Nephron progenitor cell (in vitro differentiated cells): ENCODE measurements at places on chromosomes 4 and X.

DNA sequence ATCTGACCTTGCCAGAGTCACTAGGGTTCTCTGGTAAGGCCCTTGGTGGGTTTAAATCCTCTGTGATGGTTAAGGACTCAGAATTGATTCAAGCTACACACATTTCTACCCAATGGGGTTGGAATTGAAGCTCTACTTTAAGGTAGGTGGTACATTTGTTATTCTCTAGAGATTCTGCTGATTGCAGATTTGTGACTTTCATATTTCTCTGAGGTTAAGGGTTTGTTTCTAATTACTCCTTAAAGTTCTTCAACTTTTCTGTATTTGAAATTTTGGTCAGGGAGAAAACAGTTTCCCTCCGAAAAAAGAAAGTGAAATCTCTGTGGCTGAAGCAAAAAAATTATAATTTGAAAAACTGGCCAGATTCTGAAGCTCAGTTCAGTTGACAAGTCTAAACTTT, 25.8 kb upstream of the USP46 start:
- no peak for DNase-seq

GRCh38 chr4:102792361-102792936, 31.7 kb upstream of the MANBA start:
- DNase-seq, result no peak

- peak; percentile 10 for DNase-seq
These were observed 596.5 kb downstream of the NLGN4X start for GRCh38 chrX:5632061-5632614.

DNA sequence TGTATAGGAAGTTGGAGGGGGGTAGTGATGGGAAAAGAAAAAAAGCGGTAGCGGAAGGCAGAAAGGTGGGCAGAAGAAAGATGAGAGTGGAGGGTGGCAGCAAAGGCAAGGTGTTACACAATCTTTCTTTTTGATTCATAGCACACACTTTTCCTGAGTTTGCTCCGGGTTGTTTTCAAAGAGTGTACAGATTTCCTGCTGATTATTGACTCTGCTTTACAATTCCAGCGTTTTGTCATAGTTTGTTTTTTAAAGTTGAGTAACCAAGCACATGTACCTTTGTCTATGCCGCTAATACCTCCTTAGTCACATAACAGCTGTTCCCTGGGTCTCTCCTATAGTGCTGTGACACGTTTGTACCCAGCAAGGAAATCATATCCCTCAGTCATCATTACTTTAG, 50.3 kb downstream of the AGA start:
- no peak for DNase-seq

DNA sequence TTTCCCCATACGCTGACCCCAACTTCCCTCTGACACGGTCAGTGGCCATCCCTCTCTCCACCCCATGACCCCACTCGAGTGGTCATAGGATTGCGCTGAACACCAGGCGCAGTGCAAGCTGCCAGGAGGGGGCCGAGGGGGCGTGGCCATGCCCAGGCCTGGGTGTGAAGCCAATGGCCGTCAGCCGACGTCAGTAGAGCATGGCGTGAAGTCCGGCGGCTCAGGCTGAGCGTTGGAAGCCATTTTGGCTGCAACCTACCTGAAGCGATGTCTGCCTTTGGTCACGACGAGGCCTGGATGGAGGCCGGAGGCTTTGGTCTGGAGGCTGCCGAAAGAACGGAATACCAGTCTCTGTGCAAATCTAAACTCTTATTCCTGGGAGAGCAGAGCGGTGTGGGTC, at the start of gene RAB41:
Gene RAB41, plus strand, starts transcription at position 222 of the 400 bp plus-strand sequence. Its CDS starts 46 bp downstream, at position 268.
- no peak for DNase-seq

DNA sequence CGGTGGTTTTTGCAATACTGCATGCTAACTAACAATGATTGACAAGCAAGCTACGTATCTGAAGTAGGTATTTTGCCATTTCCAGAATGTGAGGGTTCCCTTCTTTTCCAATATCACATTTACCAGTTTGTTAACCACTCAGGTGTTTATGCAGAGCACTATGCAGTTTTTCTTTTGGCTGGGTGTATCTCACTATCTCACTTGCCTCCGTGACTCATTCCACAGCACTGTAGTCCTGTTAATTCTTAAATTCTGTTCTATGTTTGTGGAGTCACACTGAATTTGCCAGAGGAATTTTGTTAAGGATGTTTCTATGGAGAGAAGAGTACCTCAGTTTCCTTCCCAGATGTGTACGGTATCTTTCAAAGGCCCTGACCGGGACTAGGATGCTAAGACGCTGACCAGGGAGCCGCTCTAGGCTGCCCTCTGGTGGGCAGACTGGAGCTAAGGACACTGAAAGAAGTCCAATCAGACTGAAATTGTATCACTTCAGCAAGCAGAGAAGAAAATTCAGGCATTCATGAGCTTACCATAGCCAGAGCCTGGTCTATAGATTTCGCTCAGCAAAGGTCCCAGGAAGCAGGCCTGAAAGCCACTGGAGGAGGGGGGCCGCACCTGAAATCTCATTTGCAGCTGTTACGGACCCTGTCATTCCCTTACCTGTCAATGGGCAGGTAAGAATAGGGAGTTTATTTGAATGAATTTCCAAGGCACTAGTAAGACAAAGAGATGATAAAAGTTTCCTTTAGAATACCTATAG, 388.4 kb upstream of the SPOCK3 start:
- DNase-seq, result peak; percentile 78

- DNase-seq, result no peak
These were observed 111.2 kb upstream of the PLS3 start for GRCh38 chrX:115449742-115450141.
